ENCODE measurements at places on chromosomes 11 and 22.

- DNase-seq, result no peak
Observed at GRCh38 chr11:70759846-70760245, 361.5 kb downstream of the CTTN start.

GRCh38 chr11:23226331-23227077 is 366.2 kb upstream of the CCDC179 start:
- DNase-seq, result no peak

- peak; percentile 51 for DNase-seq
Observed at GRCh38 chr22:43346521-43346929, 3.4 kb upstream of the SCUBE1 start.

- DNase-seq, result peak; percentile 60
Observed at GRCh38 chr11:3879216-3879966, 23.9 kb downstream of the STIM1 start.

DNA sequence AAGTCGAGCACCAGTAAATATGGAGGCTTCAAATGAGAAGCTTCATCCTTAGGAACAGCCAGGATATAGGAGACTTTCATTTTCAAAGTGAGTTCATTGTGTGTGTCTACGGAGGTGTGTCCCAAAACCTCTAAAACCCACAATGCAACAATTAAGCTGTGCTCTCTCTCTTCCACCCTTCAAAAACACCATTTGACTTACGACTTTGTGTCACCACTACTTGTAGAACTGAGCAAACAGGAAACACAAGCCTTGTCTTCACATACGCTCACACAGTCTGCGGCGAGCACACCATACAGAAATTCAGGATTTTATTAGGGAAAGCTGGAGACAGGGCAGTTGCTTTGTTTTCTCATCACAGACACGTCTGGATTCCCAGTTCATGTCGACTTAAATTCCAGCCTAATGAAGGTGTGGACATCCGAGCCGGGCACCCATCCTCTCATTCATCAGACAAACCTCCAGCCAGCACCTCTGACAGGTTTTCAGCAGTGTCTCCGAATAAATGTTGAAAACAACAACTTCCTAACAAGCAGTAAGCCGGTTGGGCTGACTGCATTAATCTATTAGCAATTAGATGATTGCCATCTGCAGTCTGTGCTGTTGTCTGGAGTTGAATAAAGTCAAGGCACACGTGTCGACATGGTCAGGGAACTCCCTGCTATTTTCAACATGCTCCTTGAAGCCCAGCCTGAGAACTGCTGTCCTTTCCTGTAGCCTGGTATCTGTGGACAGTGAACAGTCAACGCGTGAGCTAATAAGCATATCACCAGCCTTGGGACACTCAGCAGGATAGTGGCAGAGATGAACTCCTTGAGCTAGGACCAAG is 1411.1 kb downstream of the BRD1 start:
- no peak for DNase-seq

- DNase-seq, result no peak
Observed at GRCh38 chr11:130068546-130068985, 1.1 kb upstream of the APLP2 start.

DNA sequence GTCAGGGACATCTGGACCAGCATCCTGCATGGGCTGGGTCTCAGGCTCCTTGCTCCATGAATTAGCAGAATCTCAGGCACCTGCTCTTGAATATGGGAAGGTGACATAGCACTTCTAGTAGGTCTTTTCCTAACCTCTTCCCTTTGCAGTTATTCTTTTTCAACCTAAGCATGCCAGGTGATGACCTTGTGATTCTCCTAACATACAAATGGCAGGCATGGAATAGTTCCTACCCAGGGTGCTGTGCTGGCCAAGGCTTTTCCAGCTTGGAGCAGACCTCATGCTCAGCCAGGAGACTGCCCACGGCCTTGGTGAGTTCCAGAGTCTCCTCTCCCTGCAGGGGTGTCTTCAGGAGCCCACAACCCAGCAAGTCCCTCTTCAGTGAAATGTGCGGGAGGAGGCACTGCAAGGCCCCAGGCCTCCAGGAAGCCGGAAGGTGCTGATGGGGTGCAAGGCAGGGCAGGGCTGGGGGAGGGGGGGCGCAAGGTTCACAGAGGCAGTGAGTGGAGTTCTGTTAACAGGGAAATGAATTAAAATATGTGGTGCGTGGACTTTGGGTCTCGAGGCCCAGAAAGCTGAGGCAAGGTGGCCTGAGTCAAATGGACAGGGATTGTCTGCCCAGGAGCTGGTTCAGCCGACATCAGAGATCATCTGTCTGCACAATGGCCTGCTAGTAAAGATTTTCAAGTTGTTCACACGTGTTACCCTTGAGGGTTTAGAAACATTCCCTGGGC is 75.9 kb upstream of the SEPTIN5 start:
- DNase-seq, result no peak

- no peak for DNase-seq
Observed at GRCh38 chr11:1336836-1337646, 27.6 kb upstream of the TOLLIP start.

DNA sequence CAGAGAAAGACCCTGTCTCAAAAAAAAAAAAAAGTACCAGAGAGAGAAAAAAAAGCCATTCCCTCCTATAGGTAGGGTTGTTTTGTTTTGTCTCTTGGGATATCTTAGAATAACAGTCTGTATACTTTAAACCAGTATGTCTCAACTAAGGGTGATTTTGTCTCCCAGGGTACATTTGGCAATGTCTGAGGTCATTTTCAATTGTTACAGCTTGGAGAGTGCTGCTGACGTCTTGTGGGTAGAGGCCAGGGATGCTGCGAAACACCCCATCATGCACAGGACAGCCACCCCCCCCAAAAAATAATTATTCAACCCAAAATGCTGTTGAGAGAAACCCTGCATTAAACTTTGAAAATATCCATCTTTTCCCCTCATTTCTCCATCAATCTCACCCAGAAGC is 56.1 kb upstream of the CRTAM start:
- no peak for DNase-seq

DNA sequence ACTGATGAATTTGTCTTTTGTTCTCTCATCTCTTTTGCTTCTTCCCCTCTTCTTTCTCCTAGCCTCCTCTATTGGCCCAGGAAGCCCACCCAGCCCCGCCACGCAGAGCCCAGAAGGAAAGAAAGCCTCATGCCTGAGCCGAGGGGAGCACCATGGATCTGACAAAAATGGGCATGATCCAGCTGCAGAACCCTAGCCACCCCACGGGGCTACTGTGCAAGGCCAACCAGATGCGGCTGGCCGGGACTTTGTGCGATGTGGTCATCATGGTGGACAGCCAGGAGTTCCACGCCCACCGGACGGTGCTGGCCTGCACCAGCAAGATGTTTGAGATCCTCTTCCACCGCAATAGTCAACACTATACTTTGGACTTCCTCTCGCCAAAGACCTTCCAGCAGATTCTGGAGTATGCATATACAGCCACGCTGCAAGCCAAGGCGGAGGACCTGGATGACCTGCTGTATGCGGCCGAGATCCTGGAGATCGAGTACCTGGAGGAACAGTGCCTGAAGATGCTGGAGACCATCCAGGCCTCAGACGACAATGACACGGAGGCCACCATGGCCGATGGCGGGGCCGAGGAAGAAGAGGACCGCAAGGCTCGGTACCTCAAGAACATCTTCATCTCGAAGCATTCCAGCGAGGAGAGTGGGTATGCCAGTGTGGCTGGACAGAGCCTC is 3.8 kb downstream of the ZBTB16 start:
- DNase-seq, result no peak

DNA sequence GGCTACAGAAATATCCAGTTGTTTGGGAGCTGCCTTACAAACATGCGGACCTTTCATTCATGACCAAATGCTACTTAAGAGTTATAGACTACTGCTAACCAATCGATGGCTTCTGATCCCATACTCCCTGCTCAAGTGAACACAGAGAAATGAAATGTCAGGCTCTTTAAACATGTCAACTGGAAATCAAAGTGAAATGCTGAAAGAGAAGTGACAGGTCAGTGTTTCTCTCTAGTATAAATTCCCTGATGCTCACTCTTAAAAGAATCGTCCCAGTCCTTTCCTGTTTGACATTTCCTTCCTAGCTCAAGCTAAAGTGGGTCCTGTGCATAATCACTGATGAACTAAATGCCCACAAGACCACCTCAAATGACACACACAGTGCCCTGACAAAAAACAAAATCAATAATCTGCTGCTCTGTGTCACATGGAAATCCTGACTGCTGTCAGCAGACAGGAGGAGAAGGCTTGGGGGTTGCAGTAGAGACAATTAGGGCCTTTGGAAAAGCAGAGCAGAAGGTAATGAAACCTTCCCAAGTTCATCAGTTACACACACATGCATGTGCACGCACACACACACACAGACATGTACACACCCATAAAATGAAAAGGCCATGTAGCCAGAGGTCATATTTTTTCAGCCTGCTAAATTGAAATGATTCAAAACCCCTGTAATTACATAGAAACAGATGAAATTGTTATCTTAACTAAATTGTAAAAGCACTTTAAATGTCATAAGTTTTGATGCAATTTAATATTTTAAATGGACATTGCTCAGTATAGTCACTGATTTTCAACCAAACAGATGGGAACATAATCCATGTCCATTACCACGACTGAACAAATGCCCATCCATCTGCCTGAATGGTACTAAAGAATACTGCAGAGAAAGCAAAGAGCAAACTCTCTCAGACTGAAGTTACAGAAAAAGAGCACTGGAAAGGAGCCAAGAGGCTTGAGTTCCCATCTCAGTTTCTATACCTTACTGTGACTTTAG is 330.7 kb downstream of the TTC28 start:
- DNase-seq, result no peak

DNA sequence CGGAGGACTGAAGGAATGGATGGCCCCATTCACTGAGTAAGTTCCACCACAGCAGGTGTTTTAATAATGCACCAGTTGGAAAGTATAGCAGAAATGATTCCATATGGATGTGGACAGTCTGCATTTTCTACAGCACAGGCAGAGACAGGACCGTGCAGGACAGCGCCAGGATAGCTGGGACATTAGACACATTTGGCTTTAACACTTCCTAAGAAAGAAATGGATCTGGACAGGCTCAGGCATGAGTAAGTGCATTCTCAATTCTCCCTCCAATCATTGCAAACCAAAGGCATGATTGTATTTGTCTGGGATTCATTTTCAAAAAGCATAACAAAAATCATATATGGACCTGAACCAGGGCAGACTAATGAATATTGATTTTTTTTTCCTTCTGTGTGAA is 233.0 kb upstream of the POU2AF2 start:
- DNase-seq, result no peak

DNA sequence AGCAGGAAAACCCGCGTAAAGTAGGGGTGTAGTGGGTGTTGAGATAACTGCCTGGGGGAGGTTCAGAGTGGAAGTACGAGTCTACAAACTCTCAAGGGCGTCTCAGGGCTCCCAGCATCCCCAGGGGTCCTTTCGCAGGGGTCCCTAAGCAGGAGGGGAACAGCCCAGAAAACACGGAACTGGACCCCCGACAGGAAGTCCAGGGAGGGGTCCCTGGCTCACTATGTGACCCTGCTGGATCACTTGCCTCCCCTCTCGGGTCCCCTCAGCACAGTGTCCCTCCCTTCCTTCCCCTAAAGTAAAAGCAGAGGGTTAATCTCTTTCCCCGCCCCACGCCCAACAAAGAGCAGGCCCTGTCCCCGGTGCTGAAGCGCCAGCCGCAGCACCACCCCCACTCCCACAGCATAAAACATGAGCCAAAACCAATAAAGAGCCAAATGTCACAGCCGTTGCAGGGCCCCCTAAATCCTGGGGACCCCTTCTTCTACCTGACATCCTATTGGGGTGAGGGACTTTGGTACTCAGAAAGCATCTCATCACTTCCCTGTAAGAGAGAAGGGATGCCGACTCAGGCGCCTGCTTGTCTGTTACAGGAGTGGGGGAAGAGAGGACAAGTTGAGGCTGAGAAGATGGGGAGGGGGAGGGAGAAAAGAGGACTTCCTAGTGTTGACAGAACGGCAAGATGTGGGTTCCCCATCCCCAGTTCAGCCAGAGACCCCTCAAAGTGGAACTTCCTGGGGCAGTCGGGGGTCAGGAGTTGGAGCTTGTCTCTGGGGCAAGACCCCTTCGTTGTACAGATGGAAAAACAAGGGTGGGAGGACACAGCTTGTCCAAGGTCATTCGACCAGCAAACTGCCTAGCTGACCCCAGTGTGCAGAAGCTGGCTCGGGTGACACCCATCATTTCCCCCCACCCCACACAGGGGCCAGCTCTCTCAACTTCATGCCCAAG is 1.4 kb upstream of the NEFH start:
- peak; percentile 61 for DNase-seq
